ENCODE measurements at places on chromosomes 3 and 15.
A peak's percentile ranks its signal among the peaks of the same experiment; 100 is the strongest.

DNA sequence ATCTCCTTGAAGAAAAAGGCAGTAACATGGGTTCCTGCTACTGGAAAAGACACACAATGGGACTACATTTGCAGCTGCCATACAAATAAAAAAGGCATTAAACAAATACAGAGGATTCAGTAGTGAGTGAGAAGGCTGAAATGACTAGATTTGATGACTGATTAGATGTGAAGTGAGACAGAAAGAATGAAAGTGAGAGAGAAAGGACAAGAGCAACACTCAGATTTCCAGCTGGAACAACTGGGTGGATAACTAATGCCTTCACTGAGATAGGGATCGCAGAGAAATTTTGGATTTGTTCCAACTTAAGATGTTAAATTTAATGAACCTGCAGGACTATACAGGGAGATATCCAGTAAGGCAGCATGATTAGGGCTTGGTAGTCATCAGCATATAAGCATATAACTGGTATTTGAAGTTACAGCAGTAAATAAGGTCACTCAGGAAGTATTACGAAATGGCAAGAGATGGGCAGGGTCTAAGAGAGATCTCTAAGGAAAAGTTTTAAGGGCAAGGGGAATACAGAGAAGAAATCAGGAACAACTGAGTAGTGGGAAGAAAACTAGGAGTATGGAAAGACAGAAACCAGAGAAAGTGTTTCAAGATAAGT is 8.2 kb downstream of the OSBPL11 start:
- DNase-seq = no peak

- no peak for DNase-seq
Observed at GRCh38 chr3:53695324-53695690, 150.9 kb downstream of the CHDH start.

DNA sequence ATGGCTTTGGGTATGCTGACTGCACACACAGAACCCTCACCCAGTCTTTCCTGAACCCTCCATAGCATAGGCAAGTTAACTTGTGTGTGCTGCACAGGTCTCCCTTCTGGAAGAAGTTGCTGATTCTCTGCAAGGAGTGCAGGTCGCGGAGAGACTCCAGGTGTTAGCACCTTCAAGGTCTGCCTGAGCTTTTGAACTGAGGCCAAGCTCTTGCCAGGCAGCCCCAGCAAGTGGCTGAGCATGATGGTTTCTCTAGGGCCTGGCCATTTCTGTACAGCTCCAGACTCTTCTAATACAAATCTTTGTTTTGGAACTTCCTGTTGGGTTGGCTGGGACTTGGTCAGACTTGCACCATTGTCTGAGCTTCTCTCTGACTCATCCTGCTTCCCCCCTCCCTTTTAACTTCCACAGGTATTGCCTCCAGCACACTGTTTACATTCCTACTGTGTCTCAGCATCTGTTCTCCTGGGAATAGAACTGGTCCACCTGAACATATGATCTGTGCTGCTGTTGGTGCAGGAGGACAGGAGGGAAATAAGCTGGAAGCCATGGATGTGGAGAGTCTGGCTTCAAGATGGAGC is 53.3 kb downstream of the KY start:
- no peak for DNase-seq

GRCh38 chr15:99435877-99436541 is 129.8 kb upstream of the MEF2A start:
- DNase-seq = no peak

DNA sequence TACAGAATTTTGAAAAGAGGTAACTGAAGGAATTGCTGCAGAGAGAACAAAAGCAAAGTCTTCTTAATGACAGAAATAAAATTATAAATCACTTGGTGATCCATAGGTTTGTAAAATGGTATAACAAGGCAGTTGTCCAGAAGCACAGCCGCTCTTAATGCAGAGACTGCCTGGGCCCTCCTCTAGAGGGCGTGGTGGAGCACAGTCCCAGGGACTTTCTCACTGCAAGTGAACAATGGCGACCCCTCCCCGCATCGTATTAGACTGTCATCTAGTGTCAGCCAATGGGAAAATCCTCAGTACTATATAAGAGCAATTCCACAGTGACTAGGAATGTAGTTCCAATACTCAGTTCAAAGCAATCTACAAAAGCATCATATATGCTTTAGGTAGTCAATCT is 26.4 kb upstream of the ZBED2 start:
- DNase-seq = peak; percentile 56

- DNase-seq = no peak
Observed at GRCh38 chr3:24457719-24458118, 36.9 kb downstream of the THRB start.
